CMK (cell line): ENCODE measurements at places on chromosomes 7 and 10.

DNA sequence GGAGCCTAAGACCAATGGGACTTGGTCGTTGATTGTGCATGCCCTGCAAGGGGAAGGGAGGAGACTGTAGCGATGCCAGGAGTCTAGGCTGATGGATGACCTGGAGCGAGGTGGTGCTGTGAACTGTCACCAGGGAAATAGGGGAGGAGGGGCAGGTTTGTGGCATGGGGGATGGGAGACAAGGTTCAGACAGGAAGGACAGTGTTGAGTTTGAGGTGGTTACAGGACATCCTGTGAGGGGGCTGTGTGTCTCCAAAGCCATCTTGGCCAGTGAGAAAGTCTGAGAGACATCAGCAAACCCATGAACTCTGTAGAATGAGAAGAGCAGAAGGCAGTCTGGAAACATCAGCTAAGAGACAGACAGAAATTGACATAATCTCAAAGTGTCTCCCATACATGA lies 38.5 kb upstream of the KDM7A start:
- DNase-seq: no peak

GRCh38 chr10:95792874-95793285 lies 36.9 kb downstream of the ENTPD1 start:
- DNase-seq: no peak

DNA sequence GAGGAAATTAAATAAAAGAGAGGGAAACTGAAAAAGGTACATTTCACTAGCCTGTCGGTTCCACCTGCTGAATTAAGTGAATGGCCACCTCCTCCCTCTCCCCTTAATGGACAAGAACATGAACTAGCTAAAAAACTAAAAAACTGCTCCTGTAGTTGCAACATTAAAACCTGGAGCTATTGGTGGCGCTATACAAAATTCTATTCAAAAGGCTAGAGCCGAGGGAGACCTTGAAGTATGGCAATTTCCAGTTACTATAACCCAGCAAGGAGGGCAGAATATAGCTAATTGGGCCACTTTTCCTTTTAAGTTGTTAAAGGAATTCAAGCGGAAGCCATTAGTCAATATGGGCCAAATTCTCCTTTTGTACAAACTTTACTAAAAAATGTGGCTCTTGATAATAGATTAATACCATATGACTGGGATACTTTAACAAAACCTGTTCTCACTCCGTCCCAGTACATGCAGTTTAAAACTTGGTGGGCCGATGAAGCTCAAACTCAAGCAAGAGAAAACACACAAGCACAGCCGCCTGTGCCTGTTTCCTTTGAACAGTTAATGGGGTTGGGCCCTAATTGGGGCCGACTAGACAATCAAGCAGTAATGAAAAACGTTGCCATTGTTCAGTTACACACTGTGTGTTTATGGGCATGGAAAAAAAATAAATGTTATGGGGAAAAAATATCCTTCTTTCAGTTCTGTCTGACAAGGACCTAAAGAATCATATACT lies 6.5 kb upstream of the CHST3 start:
- DNase-seq: no peak

DNA sequence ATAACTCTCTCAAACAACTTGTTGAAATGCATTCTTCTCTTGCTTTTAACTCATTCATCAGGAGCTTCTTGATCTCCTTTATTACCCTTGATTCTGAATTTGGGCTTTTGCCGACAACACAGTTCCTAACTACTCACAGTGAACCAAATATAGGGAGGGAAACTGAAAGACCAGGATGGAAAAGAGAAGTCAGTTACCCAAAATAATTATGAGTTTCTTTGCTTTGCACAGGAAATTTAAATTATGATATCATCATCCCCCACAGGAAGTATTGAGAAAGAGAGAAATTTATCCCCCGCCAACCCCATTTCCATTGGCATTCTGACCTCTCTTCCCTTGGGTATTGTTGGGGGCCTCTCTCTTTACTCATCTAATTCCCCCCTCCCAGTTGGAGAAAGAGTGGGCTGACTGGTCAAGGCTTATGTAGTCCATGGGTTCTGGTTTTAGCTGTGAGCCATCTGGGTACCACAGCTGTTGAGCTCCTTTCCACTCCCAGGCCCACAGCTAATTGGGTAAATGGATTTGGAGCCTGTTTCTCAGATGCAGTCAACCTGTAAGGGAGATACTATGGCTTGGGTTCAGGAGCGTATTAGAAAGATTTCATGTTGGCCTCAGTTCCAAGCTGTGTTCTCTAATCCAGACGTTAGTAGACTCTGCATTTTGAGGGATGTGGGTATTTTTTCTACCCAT lies 109.0 kb downstream of the FZD1 start:
- DNase-seq: no peak

DNA sequence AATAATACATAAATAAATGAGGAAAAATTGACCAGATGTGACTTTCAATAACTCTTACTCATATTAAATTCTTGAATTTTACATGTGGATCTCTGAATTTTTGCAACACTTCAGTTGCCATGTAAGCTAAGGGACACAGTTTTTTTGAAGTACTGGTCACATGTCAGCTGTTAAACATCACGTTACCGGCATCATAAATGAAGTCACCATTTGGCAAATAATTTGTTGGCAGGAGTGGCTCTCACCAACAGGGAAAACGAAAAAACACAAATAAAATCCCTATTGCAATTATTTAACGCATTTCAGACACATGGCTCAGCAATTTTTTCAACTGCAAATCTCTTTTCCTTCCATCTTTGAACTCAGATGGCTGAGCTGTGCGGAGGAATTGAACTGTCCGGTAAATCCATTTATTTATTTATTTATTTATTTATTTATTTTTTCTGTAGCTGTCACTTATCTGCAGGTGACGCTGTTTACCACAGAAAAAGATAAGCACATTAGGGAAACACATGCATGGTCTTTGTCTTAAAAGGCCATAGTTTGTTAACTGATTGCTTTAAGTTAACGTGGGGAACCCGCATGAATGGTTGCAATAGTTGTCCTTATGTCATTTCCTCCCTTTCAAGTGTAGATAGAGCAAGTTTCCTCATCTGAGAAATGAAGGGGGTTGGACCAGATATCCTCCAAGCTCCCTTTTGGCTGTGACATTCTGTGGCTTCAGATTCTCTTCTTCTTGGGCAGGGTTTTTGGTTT lies 64.7 kb upstream of the JAZF1 start:
- DNase-seq: no peak

- DNase-seq: no peak
Observed at GRCh38 chr7:50783801-50784507, 1.3 kb upstream of the GRB10 start.

GRCh38 chr7:80210400-80210799 lies 75.8 kb downstream of the GNAI1 start:
- no peak for DNase-seq

DNA sequence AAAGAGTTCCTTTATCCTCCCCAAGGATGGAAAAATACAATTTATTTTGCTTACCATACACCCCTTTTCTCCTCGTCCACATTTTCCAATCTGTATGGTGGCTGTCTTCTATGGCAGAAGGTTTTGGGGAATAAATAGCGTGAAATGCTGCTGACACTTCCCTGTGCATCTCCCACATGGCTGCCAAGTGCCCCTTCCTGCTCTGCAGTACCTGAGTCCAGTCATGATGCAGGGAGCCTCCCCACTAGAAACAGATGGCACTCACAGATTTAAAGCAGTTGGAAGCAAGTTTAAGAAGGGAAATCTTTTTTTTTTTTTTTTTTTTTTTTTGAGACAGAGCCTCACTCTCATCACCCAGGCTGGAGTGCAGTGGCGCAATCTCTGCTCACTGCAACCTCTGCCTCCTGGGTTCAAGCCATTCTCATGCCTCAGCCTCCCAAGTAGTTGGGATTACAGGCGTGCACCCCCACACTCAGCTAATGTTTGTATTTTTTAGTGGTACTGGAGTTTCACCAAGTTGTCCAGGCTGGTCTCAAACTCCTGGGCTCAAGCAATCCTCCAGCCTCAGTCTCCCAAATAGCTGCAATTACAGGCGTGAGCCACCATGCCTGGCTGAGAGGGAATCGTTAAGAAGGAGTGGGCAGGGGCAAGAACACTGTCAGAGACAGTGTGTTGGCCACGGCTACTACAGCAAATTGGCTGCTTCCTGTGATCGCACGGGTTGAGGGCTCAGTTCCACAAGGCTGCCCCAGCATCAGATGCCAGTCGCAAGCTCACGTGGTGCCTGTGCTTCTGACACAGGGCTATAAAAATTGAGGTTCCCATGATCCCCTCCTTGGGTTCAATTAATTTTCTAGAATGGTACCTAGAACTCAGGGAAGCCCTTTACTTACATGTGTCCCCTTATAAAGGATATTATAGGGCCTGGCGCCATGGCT lies 5.3 kb upstream of the PILRA start:
- DNase-seq: no peak

DNA sequence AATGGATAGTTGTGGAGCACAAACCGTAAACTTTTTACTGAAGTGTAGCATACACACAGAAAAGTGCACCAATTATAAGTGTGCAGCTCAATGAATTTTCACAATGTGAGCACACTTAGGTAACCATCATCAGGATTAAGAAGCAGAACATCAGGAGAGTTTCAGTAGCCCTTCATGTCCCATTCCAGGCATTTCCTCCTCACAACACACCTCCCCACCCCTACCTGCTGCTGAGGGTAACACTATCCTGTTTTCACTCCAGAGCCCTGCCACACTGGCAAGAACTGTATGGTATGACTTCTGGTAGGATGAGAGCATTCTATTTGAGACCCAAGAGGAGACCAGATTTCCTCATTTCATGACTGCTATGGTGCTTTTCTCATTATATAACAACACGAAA lies 166.5 kb downstream of the PPP1R3A start:
- no peak for DNase-seq

DNA sequence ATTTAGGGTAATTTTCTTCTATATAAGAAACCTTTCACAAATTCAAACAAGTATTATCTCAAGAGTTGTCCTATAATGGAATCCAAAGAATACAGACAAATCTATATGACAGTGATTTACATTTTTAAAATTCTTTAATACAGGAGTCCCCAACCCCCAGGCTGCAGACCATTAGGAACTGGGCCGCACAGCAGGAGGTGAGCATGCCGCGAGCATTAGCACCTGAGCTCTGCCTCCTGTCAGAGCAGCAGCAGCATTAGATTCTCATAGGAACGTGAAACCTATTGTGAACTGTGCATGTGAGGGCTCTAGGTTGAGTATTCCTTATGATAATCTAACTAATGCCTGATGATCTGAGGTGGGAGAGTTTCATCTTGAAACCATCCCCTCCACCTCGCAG lies 37.7 kb downstream of the SNX13 start:
- DNase-seq: no peak

GRCh38 chr7:143258831-143259230 lies 4.4 kb upstream of the GSTK1 start:
- no peak for DNase-seq

GRCh38 chr10:6052247-6053221 lies 9.6 kb downstream of the IL2RA start:
- DNase-seq: no peak

DNA sequence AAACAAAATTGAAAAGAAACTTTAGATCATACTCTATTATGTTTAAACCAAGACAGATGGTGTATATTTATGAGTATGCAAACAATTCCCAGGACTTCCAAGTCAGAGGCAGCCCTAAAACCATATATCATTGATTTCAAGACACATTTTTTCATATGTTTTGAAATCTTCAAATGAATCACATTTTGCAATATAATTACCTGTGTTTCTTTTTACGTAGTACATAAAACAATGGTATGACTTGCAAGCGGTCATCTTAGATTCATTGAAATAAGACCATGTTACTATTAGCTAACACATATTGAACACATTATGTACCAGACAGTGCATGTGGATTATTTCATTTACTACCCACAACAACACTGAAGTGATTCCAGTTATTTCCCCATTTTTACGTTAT lies 14.9 kb downstream of the SMURF1 start:
- DNase-seq: no peak

GRCh38 chr10:29569795-29570194 lies 65.0 kb downstream of the SVIL start:
- DNase-seq: no peak

DNA sequence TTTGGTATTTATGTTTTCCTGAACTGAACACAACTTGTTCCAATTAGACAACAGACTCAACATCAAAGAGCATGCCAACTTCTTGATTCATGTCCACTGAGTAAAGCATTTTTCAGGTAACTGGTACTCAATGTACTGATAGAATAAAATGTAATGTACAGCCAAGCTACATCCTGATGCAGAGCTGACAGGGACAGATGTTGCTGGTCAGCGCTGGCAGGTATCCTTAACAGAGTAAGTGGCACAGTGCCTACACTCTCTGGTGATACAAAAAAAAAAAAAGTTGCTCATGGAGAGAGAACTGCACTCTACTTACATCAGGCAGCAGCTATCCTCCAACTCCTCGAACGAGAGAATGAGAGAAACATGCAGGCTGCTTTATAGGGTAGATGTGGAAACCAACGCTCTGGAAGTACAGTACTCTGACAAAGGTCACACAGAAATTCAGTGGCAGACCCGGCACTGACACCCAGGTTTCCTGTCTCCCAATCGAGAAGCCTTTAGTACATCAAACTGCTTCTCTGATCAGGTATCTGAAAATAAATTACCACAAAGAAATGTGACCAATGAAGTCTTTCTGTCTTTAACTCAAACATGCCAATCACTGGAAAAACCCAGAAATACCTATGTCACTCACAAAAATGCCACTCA lies 4.6 kb downstream of the ITGB1 start:
- no peak for DNase-seq

- no peak for DNase-seq
Observed at GRCh38 chr7:40305229-40305628, 170.4 kb downstream of the SUGCT start.

DNA sequence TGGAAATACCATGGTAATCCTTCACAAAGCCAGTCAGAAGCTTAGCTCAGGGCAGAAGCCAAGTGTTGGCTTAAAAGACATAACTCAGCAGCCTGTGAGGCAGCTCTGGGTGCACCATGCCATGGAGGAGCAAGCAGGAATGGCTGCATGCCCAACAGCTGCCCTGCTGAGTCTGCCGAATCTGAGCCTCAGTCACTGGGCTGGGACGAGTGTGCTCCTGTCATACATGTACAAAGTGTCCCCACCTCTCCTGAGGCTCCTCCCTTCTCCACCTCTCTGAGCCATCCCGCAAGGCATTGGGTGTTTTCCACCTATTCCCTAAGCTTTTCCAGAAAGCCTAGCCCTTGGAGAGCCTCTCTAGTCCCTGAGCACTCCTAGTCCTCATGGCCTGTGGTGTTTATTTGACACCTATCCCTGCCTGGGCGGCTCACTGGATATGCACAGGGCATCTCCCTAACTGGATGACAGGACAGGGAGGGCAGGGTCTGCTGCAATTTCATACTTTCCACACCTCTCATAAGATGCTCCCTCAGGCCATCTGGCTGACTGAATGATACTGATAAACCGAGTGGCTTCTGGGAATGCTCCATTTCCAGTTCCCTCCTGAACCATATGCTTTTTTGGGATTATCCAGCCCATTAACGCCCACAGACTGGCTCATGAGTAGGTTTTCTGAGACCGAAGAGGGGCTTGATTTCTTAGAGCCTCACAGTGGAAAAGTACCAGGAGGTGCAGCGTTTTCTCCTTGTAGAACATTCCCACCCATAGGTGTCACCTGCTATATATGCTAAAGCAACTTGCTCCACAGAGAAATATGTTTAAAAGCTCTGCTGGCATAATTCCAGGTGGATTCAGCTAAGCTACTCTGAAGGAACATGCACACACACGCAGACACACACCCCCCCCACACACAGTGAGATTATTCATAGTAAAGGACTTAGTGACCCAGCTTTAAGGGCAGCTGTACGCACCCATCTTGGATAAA lies 199.3 kb downstream of the SNX10 start:
- no peak for DNase-seq
